ENCODE measurements at places on chromosomes 7 and 10. TPM values are rescaled to one million over a fixed set of nuclear protein-coding genes. Genes with fewer than 3 reads are reported as not detected.

Gene TMEM130
- polyA plus RNA-seq, result 0.23 TPM

Gene SEMA3C
- 2.8 TPM for polyA plus RNA-seq

Gene DMBT1
- polyA plus RNA-seq, result 0.27 TPM

Gene CACNA2D1
- polyA plus RNA-seq, result 5.7 TPM

Gene CXCL12
- 82.1 TPM for polyA plus RNA-seq

Gene RBP3
- polyA plus RNA-seq, result 0.05 TPM

DNA sequence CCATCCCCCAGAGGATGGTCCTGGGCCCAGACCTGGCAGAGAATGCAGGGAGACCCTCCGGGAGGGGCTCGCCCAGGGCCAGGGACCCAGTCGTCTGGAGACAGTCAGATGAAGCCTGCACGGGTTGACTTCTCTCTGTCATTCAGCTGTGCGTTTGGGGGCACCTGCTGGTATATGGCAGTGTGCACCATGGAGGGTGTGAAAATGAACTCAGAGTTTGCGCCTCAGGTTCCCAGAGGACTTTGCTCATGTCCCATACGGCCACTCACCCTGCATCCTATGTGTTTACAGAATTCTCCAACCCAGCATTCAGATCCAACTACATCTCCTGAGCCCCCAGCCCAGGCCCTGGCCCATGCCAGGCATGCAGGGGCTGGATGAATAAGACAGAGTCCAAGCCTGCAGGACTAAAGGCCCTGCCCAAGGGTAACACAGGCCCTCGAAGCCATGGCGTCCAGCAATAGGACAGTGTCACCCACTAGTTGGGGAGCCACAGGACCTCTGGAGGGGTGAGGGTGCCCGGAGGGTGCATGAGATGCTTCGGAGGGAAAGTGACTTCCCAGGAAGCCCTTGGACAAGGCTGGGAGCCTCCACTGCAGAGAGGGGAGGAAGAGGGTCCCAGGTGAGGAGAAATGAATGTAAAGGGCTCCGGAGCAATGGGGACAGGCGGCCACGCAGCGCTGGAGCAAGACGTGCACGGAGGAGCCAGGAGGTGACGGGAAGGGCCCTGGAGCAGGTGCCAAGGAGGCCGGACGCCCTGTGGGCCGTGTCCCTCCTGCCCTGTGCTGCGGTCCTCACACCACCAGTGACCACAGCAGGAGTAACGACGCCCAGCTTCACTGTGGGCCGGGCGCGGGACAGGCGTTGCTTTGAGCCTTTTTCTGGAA is 36.3 kb downstream of the CALML3 start:
- DNase-seq, result no peak

DNA sequence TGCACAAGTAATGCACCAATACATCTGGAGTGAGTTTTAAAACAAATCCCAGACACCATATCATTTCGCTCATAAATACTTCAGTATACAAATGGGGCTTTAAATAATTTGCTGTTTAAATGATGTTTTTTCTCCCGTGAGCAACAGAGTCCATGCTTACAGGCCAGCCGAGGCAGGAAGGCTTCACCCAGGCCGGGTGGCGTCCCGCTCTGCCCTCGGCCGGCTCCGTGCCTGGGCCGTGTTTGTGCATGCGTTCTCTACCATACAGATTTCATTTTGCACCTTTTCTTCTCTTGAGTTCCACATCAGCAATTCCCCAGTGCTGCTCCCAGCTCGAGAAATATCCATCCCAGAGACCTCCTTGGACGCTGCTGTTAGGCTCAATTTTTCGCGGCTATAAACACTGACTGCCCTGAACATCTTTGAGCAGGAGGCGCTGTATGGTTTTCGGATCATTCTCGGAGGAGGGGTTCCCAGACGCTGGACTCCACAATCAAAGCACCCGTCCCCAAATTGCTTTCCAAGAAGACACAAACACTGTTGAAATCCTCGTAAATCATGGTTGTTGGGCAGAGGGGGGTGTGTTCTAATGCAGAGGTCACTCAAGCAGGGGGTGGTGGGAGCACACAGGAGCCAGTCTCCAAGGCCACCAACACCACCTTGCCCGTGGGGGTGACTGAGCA is 91.6 kb downstream of the MICALL2 start:
- no peak for DNase-seq

- DNase-seq, result no peak
Observed at GRCh38 chr10:132326925-132327324, 5.1 kb upstream of the LRRC27 start.

- DNase-seq, result no peak
Observed at GRCh38 chr10:126215746-126216631, 172.3 kb downstream of the ADAM12 start.

DNA sequence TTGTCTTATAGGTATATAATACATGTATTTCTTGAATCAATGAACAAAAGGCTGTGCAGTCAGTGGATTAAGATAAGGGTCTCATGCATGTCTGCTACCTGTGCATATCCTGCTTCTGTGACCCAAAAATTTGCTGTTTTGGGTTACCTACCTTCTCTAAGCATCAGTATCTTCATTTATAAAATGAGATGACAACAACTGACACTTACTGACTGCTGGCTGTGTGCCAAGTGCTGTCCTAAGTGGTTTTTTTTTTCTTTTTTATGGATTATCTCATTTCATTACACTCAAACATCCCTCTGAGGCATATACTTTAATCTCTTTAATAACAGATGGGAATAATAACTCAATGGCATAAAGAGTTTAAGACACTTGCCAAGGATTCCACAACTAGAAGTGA is 2.1 kb downstream of the PDK4 start:
- DNase-seq, result no peak

- DNase-seq, result no peak
Observed at GRCh38 chr7:11950942-11951341, 118.9 kb upstream of the THSD7A start.

DNA sequence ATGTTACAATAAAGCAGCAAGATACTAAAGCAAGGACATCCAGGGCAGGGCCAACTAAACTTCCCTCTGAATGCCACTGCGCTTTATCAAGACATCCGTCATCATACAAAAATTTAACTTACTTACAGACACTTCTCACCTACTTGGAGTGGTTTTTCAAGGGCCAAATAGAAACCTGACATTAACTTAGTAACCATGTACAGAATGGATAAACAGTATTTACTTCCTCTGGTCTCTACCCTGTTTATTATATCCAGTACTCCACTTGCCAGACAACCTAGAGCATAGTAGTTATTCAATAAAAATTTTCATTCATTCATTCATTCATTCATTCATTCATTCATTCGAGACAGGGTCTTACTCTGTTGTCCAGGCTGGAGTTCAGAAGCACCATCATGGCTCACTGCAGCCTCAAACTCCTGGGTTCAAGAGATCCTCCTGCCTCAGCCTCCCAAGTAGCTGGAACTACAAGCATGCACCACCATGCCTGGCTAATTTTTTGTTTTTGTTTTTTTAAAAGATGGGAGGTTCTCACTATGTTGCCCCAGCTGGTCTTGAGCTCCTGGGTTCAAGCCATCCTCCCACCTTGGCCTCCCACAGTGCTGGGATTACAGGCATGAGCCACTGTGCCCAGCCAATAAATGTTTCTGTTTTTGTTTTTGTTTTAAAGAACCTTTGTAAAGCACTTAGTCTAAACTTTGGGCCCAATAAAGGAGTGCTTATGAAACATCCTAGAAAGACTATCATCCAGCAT is 19.0 kb downstream of the SMURF1 start:
- DNase-seq, result no peak

- DNase-seq, result no peak
Observed at GRCh38 chr10:133162910-133163856, 3.2 kb downstream of the KNDC1 start.

- no peak for DNase-seq
Observed at GRCh38 chr7:5626498-5626897, 155.0 kb downstream of the RNF216 start.

- DNase-seq, result no peak
Observed at GRCh38 chr10:86170255-86171108, 196.1 kb downstream of the GRID1 start.

DNA sequence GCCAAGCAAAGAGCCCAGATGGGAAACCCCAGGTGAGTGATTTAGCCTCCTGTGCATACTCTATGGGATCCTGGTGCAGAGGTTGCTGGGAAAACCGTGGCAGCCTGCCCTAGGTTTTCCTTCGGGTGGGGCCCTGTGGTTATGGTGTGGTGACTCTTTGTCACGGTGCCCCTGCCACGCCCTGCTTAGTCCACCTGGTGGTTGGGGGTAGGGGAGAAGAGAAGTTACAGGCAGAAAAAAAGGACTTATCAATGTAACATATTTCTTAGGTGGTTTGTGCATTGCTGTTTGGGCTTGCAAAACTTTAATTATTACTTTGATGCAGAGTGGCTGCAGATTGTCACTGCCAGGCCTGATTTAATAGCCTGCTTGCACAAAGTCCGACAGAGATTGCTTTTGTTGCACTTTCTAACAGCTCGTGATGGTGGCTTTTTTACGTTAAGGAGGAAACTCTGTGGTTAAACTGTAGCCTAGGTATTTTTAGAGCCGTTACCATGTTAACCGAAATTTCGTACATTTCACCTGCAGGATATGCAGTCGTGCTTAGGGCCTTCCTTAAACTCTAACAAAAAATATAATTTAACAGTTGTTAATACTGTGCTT is 197.4 kb downstream of the RNLS start:
- peak; percentile 86 for DNase-seq

DNA sequence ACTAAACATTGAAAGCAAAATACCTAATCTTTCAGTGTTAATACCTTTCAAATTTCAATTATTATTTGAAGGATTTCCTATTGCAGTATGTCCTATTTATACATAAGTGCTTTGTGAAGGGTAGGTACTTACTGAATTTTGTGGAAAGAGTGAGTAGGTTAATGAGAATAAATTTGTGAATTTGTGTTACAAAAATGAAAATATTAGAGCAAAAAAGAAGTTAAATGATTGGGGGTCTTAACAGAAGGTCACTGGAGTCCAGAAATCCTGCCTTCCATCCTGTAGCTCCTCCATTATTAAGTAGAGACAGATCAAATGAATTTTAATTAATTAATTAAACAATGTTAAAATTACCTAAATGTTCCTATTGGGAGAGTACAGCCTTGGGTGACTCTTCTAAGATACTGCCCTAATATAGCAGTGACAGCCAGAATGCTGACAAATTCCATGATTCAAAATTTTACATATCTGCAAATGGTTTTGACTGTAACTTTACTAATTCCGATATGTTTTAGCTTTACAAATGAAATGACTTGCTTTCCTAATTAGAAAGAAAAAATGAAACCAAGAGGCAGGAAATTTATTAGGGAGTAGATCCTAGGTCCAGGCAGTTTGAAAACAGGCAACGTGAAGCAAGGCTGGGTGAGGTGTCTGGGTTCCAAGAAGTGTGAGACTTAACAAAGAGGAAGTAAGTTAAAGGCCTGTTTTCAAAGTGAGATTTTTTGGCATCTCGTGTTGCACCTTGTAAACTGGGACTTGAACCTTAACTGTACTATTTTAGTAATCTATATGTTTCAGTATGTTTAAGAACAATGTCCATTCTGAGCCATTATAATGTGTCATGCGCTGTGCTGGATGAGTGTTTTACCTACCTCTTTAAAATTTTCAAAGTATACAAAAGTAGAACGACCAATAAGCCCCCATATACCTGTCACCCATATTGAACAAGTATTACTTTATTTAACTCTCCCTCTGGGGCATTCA is 1.5 kb downstream of the PIK3CG start:
- peak; percentile 61 for DNase-seq

DNA sequence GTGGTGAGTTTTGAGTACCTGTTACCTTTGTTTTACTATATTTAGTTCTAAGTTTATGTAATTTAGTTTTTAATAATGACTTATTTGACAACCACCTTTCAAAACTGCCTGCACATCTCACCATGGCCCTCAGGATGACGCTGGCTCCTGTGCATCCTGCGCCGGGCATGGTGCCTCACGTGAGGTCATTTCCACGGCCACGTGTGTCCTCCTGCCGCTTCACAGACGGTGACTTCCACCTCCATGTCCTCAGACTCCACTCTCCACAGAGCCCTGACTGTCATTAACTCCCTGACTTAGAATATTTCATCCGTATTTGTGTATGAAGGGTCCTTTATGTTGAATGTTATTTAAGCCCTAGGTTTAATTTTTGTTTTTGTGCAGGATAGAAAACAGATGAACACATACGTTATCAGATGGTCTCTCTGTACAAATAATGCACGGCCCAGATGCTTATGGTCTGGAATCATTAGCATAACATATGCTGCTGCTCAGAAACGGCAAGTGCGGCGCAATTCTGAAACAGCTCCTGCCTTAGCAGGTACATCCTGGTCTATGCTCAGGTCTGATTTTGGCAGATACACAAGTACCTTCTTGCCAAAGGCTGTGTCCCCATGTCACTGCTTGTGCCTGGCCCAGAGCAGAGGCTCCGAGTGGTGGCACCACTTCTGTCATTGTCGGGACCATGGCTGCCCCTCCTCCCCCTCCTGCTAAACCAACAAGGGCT is 155.8 kb downstream of the WDR37 start:
- no peak for DNase-seq

DNA sequence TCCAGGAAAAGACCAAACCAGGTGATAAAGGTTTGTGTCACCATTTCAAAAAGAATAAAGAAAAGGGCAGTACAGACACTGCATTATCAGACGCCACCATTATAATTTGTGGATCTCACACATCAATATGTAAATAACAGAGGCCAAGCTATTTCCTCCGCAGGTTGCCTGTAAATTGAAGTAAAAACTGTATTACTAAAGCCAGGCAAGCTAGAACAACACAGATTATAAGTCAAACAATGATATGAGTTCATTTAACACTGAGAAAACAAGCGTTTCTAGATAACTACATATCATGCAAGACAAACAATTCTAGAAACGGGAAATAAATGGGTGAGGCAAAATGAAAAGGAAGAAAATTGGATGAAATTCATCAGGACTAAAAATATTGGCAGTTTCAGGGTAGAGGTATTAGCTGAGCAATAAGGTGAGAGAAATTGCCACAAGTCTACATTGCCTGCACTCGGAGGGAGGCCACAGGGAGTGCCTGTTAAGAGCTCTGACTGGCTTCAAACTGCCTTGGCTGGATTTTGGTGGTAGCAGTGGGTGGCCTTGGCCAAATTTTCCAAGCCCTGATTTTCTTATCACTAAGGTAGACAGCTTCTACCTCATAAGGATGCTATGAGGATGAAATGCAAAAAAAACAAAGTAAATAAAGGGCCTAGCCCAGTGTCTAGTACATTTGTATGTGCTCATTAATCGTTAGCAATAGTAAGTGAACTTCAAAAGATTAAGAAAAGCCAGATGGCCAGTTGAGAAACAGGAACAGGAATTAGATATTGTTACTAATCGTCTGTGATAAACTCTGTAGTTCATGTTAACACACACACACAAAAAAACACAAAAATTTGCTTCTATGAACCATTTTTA is 240.0 kb upstream of the NFE2L3 start:
- no peak for DNase-seq

DNA sequence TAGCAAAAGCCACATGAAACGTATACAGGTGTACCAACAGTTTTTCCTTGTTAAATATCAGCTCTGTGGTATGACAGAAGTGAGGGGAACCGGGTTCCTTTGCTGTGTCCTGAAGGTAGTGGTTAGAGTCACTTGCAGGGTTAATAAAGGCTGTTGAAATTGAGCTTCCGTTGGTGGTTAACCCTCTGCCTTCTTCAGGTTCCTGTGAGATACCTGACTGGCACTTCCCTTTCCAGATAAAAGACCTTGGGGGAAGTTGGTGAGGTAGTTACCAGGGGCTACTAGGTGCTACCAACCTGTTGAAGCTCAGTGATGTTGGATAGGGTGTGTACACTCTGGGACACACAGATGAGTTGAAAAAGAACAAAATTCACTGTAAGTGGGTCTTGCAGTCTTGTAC is 384.1 kb downstream of the GATA3 start:
- no peak for DNase-seq

GRCh38 chr10:43403911-43404703 is 4.9 kb downstream of the HNRNPF start:
- no peak for DNase-seq
